Activated naive CD8-positive, alpha-beta T cell treated with anti-CD3 and anti-CD28 coated beads for 36 hours (primary cell): ENCODE measurements at places on chromosomes 1 and 21.

DNA sequence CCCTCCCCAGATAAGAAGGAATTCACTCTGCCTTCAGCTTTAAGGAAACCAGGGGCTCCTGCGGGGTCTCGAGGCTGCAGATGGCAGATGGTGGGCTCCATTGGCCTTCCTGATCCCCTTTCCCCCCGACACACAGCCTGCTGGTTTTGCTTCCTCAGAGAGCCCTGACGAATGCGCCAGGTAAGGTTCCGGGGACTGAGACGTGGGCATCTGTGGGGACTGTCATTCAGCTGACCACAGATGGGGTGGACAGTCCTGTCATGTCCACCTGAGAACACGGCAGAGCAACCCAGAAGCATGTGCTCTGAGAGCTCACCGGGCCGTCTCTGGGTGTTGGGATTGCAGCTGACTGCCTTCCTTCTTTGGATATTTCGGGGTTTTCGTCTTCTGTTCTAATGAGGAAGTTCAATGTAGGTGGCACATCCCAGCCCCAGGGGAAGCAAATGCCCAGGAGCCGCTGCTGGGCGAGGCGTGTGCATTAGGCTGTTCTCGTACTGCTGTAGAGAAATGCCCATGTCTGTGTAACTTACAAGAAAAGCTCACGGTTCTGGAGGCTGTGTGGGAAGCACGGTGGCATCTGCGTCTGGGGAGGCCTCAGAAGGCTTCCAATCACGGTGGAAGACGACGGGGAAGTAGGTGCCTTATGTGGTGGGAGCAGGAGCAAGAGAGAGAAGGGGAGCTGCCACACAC, 22.6 kb upstream of the TTC34 start:
- H3K27ac ChIP-seq = no peak overlapping the region
- no peaks in the 10 kb centered on the region for H3K36me3 ChIP-seq
- DNase-seq = no peak
- H3K4me3 ChIP-seq = no peak overlapping the region

- peaks cover 23% of the 10 kb centered on the region for H3K27me3 ChIP-seq
- no peak overlapping the region for H3K4me3 ChIP-seq
- no peak overlapping the region for H3K27ac ChIP-seq
- DNase-seq = peak; percentile 26
- H3K4me1 ChIP-seq = peaks cover 3% of the 10 kb centered on the region
These were observed 18.5 kb downstream of the CAMK1G start for GRCh38 chr1:209601809-209602657.

GRCh38 chr1:28507646-28508434, 2.0 kb downstream of the RCC1 start:
- peaks cover 54% of the 10 kb centered on the region for H3K4me1 ChIP-seq
- peaks cover 74% of the 10 kb centered on the region for H3K36me3 ChIP-seq
- H3K4me3 ChIP-seq = peak overlapping the region; percentile 97
- peaks cover 70% of the 10 kb centered on the region for H3K27me3 ChIP-seq

- DNase-seq = no peak
- no peaks in the 10 kb centered on the region for H3K27me3 ChIP-seq
- H3K4me3 ChIP-seq = no peak overlapping the region
- H3K36me3 ChIP-seq = peaks cover 1% of the 10 kb centered on the region
- H3K4me1 ChIP-seq = peaks cover 10% of the 10 kb centered on the region
- no peak overlapping the region for H3K27ac ChIP-seq
These were observed 6.7 kb upstream of the CSRP1 start for GRCh38 chr1:201513498-201514243.

DNA sequence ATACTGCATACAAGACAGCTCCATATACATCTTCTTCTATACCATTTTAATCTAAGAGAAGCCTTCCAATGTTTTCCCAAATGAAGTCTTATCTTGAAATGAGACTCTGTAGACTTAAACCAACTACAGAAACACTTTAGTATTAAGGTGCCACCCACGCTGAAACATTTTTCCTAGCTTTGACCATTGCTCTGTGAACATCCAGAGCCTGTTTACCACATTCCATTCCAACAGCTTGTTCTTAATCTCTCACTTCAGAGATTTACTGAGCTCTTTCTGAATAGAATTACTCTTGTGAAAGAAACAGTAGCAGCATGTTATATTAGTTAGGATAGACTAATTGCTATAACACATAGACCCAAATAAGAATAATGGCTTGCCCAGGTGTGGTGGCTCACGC, 19.6 kb upstream of the POGZ start:
- DNase-seq = no peak
- no peak overlapping the region for H3K27ac ChIP-seq
- H3K36me3 ChIP-seq = no peaks in the 10 kb centered on the region
- peaks cover 5% of the 10 kb centered on the region for H3K27me3 ChIP-seq
- no peak overlapping the region for H3K4me3 ChIP-seq

GRCh38 chr1:14599183-14599791, 802 bp downstream of the KAZN start:
- H3K4me1 ChIP-seq = peaks cover 11% of the 10 kb centered on the region
- H3K27ac ChIP-seq = peak overlapping the region; percentile 38
- DNase-seq = peak; percentile 21
- peaks cover 78% of the 10 kb centered on the region for H3K27me3 ChIP-seq
- no peaks in the 10 kb centered on the region for H3K36me3 ChIP-seq
- peak overlapping the region; percentile 43 for H3K4me3 ChIP-seq

DNA sequence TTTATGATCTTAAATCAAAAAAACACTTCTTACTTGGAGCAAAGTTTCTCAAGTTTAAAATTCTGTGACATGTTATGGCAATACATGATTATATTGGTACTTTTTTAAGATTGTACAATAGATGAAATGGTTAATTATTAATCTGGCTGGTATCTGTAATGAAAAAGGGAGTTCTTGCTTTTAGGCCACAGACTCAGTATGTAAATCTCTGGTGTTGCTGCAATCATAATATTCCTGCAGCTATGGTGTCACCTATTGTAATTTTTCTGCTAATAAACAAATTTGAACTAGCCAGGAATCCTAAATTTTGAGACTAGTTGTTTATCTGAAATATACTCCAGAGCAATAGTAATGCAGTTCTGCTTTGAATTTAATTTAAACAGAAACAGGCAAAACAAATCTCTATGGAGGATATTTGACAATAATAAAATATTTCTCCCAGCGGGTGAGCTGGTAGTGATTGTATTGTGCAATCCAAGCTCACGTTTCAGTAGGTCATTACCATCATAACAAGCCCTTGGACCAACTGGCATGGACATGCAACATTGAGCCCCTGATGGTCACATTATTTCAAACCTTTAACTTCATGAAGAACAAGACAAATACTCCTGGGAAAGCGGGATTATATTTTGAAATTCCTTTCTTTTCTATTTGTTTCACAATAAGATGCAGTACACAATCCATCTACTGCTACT, 77.2 kb upstream of the USH2A start:
- H3K4me3 ChIP-seq = no peak overlapping the region
- H3K36me3 ChIP-seq = no peaks in the 10 kb centered on the region
- no peak overlapping the region for H3K27ac ChIP-seq
- no peaks in the 10 kb centered on the region for H3K27me3 ChIP-seq

- no peaks in the 10 kb centered on the region for H3K36me3 ChIP-seq
- peaks cover 3% of the 10 kb centered on the region for H3K4me1 ChIP-seq
- DNase-seq = no peak
- H3K4me3 ChIP-seq = no peak overlapping the region
These were observed 164.9 kb downstream of the NFIA start for GRCh38 chr1:61247051-61247825.

DNA sequence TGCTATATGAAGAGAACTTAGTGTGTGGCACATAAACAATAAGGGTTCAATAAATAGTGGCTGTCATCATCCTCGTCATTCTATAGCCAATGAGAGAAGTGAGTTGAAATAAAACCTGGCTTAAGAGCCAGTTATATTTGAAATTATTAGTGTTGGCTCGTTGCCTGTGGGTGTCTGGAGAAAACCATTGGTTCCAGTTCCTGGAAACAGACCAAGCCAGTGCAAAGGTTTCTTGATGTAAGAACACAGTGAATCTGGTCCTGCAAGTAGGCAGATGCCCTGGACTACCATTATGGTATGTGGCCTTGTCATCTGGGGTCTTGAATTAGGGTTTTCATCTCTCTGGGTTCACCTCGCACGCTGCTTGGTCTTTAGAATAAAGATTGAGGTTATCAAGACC, 43.3 kb downstream of the URB2 start:
- peaks cover 5% of the 10 kb centered on the region for H3K4me1 ChIP-seq
- H3K4me3 ChIP-seq = no peak overlapping the region
- no peaks in the 10 kb centered on the region for H3K27me3 ChIP-seq
- H3K27ac ChIP-seq = no peak overlapping the region

DNA sequence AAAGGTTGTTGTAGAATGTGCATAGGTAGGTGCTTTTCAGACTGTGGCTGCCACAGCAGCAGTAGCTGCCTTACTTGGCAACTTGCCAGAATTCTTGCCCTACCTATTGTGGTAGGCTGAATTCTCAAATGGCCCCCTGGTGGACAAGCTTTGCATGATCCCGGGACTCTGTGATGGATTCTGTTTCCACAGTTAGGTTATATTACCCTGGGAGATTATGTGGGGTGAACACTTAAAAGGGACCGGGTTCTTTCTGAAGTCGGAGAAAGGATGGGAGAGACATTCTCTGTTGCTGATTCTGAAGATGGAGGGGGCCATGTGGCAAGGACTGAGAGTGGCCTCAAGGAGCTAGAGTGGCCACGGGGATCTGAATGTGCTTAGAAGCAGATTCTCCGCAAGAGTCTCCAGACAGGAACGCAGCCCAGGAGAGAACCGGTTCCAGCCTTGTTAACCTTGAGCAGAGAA, 32.1 kb upstream of the KCNE1 start:
- no peak overlapping the region for H3K27ac ChIP-seq
- peaks cover 10% of the 10 kb centered on the region for H3K4me1 ChIP-seq
- peak; percentile 36 for DNase-seq
- H3K27me3 ChIP-seq = no peaks in the 10 kb centered on the region
- H3K4me3 ChIP-seq = no peak overlapping the region

GRCh38 chr1:77014073-77014788, 147.0 kb downstream of the ST6GALNAC5 start:
- DNase-seq = no peak
- H3K4me1 ChIP-seq = no peaks in the 10 kb centered on the region
- H3K27me3 ChIP-seq = peaks cover 20% of the 10 kb centered on the region
- H3K27ac ChIP-seq = no peak overlapping the region
- H3K36me3 ChIP-seq = no peaks in the 10 kb centered on the region

DNA sequence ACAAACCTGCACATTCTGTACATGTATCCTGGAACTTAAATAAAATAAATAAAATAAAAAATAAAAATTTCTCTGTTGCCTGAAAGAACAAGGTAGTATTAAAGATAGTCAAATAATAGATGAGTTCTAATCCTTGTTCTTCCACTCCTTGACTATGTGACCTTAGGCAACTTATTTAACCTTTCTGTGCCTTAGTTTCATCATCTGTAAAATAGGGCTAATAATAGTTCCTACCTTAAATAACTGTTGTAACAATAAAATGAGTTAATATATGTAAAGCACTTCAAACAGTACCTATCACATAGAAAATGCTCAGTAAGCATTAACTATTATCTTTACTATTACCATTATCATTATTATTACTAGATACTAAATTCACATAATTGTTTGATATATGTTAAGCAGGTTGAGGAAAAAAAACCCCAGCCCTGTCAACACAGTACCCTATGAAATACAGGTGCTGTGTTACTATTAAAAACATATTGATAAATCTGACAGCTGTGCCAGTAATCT, 23.1 kb downstream of the SASS6 start:
- no peaks in the 10 kb centered on the region for H3K27me3 ChIP-seq
- peaks cover 5% of the 10 kb centered on the region for H3K4me1 ChIP-seq
- DNase-seq = no peak
- no peak overlapping the region for H3K4me3 ChIP-seq
- H3K27ac ChIP-seq = no peak overlapping the region
- H3K36me3 ChIP-seq = peaks cover 17% of the 10 kb centered on the region

DNA sequence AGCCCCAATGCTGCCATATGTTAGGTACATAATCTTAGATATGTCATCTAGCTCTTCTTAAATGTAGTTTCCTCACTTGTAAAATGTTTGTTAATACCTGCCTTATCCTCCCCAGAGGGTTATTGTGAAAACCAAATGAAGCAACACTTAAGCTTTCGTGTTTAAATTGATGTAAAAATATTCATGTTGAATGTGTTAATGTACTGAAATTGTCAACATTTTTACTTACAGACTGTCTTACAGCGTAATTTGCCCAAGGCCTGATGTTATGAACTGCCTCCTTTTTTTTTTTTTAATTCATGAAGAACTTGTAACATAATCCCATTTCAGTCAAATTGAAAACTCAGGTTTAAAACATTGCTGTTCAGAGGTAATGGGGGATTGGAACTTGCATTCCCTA, 25.6 kb upstream of the ENAH start:
- no peak for DNase-seq
- no peak overlapping the region for H3K4me3 ChIP-seq
- H3K27me3 ChIP-seq = peaks cover 58% of the 10 kb centered on the region
- H3K27ac ChIP-seq = no peak overlapping the region
- no peaks in the 10 kb centered on the region for H3K36me3 ChIP-seq

GRCh38 chr1:24080131-24080530, 31.8 kb downstream of the MYOM3 start:
- H3K27me3 ChIP-seq = no peaks in the 10 kb centered on the region
- no peak overlapping the region for H3K27ac ChIP-seq
- no peak for DNase-seq
- no peak overlapping the region for H3K4me3 ChIP-seq
- H3K4me1 ChIP-seq = no peaks in the 10 kb centered on the region
- no peaks in the 10 kb centered on the region for H3K36me3 ChIP-seq

GRCh38 chr1:55820501-55820900, 605.3 kb upstream of the USP24 start:
- peaks cover 6% of the 10 kb centered on the region for H3K27me3 ChIP-seq
- H3K27ac ChIP-seq = no peak overlapping the region
- no peak overlapping the region for H3K4me3 ChIP-seq
- no peak for DNase-seq
